ENCODE measurements at places on chromosomes 12 and 14. TPM values are rescaled to one million over a fixed set of nuclear protein-coding genes. Genes with fewer than 3 reads are reported as not detected.

GRCh38 chr14:31876741-31877140 lies 200.4 kb upstream of the ARHGAP5 start:
- no peaks in the 10 kb centered on the region for H3K36me3 ChIP-seq
- H3K27ac ChIP-seq: no peak overlapping the region
- no peaks in the 10 kb centered on the region for H3K27me3 ChIP-seq
- H3K4me3 ChIP-seq: no peak overlapping the region
- DNase-seq: no peak
- H3K4me1 ChIP-seq: no peaks in the 10 kb centered on the region

DNA sequence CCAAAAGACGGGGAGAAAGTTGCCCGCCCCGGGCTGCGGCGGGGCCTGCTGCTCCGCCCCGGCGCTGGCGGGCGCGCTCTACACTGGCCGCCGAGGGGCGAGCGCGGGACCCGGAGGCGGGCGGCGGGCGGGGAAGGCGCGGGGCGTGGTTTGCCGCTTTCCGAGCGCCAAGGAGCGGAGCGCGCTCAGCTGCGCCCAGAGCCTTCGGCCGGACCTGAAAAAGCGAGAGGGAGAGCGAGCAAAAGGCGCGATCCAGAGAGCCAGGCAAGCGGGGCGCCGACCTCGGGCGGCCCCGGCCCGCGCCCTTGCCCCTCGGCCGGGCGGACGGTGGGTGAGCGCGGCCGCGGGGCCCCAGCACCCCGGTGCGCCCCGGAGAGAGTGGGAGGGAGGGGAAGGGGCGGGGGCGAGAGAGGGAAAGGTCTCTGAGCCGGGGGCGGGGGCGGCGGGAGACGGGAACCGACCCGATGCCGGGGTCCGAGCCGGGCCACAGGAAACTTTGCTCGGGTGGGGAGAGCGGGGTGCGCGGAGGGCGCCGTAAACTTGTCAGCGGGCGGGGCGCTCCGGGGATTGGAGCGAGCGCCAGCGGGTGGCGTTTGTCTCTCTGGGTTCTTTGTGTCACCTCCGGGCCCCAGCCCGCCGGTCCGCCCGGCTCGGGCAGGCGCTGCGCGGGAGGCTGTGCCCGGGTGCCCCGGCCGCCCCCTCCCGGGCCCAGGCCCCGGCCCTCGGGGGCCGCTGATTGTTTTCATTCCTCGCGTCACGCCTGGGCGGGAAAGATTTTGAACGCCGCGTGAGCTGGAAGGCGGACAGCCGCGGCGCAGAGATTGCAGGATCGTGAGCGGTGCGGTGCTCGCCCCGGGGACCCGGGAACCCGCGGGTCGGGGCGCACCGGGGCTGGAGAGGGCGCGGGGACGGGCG lies at the start of gene SYNE2:
Gene SYNE2, plus strand, starts transcription at position 188 of the 915 bp plus-strand sequence. CDS start 56,145 bp downstream, outside the sequence.
- H3K4me3 ChIP-seq: peak within 1 kb of the TSS; percentile 93
- DNase-seq: peak; percentile 90
- no peaks in the 10 kb centered on the region for H3K36me3 ChIP-seq
- H3K27ac ChIP-seq: peak within 1 kb of the TSS; percentile 75

DNA sequence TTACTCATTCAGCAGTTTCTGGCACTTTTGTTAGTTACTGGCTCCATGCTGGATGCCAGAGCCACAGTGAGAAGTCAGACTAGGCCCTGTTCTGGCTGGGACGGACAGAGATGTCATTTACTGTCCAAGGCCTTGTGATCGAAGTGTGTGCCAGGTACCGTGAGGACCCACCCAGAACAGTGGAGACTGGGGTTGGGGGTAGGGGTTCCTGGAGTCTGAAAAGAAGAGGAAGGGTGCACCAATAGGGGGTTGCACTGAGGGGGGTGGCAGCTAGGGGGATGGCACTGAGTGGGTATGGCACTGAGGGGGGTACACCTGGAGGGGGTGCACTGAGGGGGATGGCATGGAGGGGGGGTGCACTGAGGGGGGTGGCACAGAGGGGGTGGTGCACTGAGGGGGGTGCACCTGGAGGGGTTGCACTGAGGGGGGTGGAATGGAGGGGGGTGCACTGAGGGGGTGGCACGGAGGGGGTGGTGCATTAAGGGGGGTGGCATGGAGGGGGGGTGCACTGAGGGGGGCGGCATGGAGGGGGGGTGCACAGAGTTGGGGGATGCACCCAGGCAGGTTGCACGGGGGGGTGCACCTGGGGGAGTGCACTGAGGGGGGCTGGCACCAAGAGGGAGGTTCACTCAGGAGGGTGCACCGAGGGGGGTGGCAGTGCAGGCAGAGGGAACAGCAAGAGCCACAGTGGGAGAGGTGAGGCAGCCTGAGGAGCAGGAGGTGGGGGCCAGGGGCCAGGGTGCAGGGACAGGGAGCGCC lies 10.6 kb upstream of the CYP46A1 start:
- no peak overlapping the region for H3K4me3 ChIP-seq
- H3K4me1 ChIP-seq: no peaks in the 10 kb centered on the region
- no peaks in the 10 kb centered on the region for H3K36me3 ChIP-seq
- no peak overlapping the region for H3K27ac ChIP-seq
- no peak for DNase-seq
- no peaks in the 10 kb centered on the region for H3K27me3 ChIP-seq

Gene C14orf132
- total RNA-seq: 9.2 TPM

Gene HNRNPA1
- 2,385 TPM for total RNA-seq

Gene COQ5
- total RNA-seq: 21.3 TPM

Gene CCDC91
- total RNA-seq: 29.2 TPM
